ENCODE measurements at places on chromosomes 1 and 21.

- DNase-seq: no peak
Measured at GRCh38 chr1:30415171-30415940, 308.0 kb downstream of the MATN1 start.

GRCh38 chr1:151539321-151540020, 638 bp upstream of the TUFT1 start:
- DNase-seq: peak; percentile 80

DNA sequence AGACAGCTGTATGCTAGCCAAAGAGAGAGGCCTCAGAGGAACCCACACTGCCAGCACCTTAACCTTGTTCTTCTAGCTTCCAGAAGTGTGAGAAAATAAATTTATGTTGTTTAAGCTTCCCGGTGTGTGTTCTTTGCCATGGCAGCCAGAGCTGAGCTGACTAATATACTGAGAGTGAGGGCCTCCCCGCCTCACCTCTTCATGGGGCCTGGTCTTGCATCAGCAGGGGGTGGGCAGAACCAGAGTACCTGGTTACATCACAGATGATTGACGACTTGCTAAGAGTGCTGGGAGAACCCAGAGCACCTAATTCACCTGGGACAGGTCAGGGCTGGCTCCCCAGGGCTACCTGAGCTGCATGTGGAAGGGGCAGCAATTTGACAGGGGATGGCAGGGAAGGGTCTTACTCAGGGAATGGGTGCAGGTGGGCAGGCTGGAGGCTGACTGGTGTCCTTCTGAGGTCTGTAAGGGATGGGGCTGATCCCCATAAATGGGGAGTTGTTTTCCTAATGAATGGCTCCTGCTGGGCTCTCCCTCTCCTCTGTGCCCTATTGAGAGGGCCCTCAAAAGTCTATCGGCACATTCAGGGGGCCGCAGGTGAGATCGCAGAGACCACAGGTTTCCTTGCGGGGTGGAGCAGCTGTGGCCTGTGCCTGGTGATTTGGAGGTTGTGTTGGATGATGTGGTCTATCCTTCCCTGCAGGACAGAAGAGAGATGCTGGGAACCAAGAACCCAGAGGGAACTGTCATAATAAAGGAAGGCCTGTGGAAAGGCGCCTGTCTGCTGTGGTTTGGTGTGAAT, 60.6 kb upstream of the ETV3 start:
- no peak for DNase-seq

DNA sequence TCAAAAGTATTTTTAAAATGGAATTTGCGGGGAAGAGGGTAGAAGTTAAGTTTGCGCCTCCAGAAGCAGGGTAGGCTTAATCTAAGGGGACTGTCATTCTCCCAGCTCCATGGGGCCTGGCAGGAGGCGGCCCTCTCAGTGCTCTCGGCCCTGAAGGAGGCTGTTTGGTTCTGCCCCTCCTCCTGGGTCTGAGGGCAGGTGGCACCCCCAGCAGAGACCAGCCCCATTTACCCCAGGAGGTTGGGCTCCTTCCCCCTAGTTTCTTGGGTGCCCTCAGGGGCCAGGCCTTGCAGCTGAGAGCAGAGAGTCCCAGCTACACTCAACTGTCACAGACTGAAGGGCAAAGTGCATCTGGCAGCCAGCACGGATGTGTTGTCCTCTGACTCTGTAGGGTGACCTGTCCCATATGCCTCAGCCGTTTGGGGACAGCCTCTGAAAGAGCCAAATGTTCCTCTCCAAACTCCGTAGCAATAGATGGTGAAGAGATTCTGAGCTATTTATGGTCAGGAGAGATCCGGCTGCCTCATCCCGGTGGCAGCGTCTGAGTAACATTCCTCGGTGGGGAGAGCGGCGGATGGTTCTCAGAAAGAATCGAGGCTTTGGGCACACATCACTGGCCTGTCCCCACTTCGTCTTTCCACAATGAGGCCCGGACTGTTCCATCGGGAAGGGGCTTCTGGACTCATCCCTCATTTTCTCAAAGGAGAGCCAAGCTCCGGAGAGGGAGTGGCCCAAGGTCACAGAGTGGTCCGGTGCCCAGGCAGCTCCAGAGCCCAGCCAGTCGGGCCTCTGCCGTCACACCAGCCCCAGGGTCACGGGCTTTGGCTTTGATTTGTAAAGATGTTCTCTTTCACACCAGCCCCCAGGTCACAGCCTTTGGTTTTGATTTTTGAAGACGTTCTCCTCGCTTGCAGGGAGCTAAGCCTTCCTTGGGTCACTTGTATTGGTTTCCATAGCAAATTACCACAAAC, 424.2 kb upstream of the VAMP3 start:
- DNase-seq: no peak

- no peak for DNase-seq
Measured at GRCh38 chr1:85033221-85033620, 15.1 kb downstream of the MCOLN3 start.

GRCh38 chr1:191022856-191023255, 545.2 kb upstream of the BRINP3 start:
- no peak for DNase-seq

GRCh38 chr1:114314098-114314497, 160.4 kb upstream of the SYT6 start:
- DNase-seq: no peak

DNA sequence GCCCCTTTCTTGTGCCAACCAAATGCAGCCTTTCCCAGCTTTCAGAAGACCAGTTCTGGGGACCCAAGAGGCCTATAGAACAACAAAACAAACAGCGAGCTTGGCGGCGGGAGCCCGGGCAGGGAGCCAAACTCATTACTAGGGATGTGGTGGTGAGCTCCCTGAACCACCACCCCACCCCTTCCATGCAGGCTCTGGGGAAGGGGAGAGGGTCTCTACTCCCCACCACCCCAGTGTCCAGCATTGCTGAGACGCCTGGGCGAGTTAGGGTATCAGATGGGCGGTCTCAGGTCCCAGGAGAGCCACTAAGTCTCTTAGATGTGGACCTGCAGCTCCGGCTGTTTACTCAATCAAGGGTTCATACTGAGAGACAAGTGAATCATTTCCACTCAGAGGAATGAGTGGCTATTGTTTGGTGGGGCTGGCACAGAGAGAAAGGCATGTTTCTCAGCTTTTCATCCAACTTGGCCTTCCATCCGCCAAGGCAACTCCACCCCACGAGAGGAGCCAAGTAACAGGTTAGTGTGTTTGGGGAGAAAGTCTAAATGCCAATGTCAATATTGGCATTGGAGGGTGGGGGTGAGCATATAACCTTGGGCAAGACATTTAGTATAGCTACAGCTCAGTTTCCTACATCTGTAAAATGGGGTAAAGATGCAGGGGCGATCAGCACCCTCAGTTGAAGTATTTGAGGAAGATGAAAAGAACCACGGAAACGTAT, 40.9 kb downstream of the PLXNA2 start:
- no peak for DNase-seq

- no peak for DNase-seq
Measured at GRCh38 chr1:119947468-119947867, 51.2 kb upstream of the ADAM30 start.

- no peak for DNase-seq
Measured at GRCh38 chr1:182317611-182318161, 73.9 kb downstream of the GLUL start.

DNA sequence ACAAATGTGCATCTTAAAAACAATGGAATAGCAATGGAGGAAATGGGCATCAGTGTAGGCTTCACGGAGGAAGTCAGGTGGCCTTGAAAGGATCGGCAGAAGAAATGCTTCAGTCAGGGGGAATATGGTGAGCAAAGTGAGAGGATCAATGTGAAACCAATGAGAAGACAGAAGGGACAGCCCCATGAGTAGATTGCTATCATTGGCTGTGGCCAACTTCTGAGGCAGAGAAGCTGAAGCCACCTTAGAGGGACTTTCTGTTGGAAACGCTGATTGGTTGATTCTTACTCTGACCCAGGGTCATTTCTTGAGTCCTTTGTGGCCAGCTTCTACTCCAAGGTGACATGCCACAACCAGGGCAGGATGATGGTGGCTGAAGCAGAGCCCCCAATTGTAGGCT, 130.7 kb upstream of the ZNF648 start:
- DNase-seq: no peak

- DNase-seq: peak; percentile 77
Measured at GRCh38 chr1:156656806-156657740, 15.2 kb downstream of the BCAN start.

GRCh38 chr1:180173952-180174351, 19.3 kb downstream of the QSOX1 start:
- DNase-seq: no peak

GRCh38 chr1:54159733-54160316, 7.0 kb upstream of the CDCP2 start:
- no peak for DNase-seq

DNA sequence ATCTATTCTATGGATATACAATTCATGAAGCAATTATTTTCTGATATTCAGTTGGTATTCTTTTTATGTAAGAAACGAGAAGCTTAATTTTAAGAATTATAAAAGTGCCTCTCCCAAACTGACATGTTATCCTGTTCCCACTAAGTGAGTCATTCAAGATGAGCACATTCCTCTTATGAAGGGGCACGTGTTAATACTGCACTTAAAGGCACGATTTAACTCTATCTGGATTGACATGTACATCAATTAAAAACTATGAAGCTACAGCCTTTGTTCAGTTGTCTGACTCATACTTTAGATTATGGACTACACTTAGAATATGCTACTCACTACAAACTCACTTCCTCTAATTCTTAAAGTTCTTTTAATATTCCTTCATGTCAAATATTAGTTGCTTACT, 111.6 kb downstream of the CYYR1 start:
- no peak for DNase-seq

- no peak for DNase-seq
Measured at GRCh38 chr1:41823471-41823870, 95.3 kb downstream of the HIVEP3 start.

GRCh38 chr1:1540090-1540817, at the start of gene TMEM240:
TSS of gene TMEM240 (minus strand) at chr1:1540624. CDS start at chr1:1540346, 278 bp downstream.
- DNase-seq: no peak

GRCh38 chr1:156113282-156113950, 1.1 kb upstream of the LMNA start:
- no peak for DNase-seq

GRCh38 chr1:230611878-230612235, 30.4 kb upstream of the COG2 start:
- no peak for DNase-seq

GRCh38 chr1:10470043-10470442, 2.3 kb downstream of the DFFA start:
- DNase-seq: no peak

Data from NAMALWA (cell line).